ENCODE measurements at places on chromosomes 11 and 22.

DNA sequence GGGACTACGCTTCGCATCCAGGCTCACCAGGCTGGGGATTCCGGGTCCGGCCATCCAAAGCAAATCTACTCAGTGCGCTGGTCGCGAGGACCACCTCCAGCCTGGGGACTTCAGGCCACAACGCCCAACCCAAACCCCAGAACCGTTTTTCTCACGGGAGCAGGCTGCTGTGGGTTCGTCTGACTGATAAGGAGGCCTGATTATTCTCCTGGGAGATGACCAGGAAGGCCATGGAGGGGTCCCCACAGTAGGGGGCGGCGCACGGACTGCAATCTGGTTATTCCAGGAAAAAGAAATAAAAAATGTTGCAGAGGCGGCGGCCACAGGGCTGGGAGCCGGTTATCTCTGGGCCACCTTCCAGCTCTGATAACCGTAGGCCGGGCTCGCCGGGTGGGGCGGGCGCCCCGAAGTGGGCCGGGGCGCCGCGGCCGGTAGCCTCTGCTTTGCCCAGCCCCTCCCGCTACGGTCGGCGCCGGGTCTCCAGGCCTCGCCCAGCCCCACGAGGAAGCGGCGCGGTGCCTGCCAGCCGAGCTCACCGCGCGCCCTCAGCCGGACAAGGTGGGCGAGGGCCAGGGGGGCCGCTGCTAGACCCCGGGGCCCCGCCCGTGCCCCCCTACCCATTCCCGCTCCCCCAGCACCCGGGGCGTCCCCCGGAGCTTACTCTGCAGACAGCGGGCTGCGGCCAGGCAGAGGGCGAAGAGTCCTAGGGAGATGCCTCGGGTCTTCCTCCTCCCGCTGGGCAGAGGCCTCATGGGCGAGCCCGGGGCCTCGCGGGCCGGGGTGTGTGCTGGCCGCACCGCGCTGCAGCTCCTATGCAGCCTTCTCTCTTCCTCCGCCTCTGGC, 446 bp downstream of the VSTM5 start:
- DNase-seq = peak; percentile 49

DNA sequence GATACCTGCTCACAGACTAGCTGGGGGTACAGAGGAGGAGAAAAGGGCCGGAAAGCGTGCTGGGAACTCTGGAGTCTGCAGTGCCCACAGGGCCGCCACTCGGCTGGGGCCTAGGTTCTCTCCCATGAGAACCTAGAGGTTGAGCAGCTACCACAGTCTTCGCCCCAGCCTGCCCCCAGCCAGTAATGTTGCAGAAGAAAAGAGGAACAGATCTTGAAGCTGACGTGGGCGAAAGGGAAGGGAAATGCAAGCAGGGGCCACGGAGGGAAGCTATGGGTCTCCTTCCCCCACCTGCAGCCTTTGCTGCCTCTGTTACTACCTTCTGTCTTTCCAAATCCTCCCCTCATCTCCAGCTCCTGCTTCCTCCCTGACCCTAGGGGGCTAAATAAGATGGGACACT, 28.8 kb upstream of the P2RY2 start:
- DNase-seq = no peak

DNA sequence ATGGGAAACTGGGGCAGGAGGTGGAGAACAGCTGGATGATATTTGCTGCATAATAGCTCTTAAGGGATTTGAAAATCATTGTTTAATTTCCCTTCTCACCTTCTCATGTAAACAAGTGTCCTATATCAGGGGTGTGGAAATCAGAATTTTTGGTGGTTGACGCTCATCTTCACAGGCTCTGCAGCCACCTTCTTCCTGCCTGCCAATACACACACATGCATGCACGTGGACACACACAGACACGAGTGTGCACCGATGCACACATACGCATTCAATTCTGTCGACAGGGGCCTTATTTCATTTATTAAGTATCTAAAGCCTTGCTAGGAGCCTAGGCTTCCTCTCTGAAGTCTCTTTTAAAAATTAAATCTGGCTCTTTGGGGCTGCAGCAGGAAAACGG, 349.4 kb upstream of the NCAM1 start:
- no peak for DNase-seq

- DNase-seq = no peak
Observed at GRCh38 chr11:63262547-63262946, 19.1 kb upstream of the SLC22A25 start.

DNA sequence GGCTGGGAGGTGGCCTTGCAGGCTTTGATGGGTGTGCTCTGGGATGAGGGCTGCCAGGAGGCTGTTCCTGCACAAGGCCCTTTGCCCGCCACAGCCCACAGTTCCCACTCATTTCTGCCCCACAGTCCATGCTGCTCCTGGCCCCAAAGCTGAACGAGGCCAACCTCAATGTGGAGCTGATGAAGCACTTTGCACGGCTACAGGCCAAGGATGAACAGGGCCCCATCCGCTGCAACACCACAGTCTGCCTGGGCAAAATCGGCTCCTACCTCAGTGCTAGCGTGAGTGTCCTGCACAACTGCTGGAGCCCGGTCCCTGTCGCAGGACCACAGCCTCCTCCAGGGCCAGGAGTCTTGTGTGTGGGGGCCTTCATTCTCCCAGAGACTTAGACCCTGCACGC, 10.2 kb downstream of the SCYL1 start:
- no peak for DNase-seq

DNA sequence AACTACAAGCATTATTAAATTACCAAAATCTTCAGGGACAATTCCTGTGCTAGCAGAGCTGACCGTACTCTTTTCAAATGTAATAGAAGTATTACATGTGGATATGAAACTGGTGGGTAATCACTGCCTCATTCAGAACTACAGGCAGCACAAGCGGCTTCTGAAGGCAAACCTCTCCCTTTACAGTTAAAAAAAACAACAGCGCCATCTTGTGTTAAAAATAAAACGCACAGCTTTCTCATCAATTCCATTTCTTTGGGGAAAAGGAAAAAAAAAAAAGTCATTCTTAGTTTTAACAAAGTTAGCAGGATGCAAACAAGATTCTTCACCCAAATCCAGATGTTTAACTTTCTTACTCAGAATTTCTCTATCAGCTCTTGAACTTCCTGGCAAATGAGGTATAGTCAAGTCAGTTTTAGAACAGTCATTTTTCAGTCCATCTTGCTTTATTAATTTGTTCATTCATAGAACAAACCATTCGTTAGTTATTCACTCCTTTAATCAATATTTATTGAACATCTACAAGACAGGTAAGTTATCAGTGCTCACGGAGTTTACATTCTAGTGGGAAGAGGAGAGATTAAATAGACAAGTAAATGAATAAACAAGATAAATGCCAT, 331.8 kb upstream of the MPPED2 start:
- peak; percentile 64 for DNase-seq

DNA sequence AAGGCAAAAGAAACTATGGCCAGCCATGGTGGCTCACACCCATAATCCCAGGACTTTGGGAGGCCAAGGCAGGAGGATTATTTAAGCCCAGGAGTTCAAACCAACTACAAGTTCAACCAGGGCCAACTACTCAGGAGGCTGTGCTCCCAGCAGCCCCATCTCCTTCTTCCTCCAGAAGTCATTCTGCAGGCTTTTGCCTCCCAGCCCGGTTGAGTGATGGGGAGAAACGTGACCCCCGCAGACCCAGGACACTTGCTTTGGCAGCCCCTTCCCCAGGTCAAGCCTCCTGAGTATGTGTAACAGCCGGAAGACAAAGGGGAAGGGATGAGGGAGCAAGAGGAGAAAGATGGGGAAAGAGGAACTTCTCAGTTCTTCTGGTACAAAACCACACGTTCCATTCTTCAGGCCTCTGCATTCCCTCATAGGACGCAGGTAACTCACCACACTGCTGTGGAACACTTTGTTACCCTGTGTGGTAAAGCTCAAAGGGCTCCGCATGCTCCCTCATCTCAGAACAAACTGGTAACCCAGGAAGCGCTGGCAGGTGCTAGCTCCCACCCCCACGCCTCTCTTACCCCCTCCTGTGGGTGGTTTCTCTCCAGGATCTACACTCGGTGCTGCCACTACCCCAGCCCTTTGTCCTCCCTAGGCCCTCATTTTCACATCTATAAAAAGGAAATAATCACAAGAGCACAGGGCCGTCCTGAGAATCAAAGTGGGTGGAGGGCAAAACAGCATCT, 4.0 kb downstream of the SULT4A1 start:
- no peak for DNase-seq

- no peak for DNase-seq
Observed at GRCh38 chr11:28969832-28970231, 861.6 kb downstream of the METTL15 start.

GRCh38 chr11:13135385-13136271, 126.5 kb downstream of the RASSF10 start:
- peak; percentile 7 for DNase-seq

GRCh38 chr22:23110922-23111527, 30.8 kb downstream of the RSPH14 start:
- no peak for DNase-seq

GRCh38 chr11:111440416-111441205, 61.5 kb upstream of the POU2AF1 start:
- DNase-seq = no peak

DNA sequence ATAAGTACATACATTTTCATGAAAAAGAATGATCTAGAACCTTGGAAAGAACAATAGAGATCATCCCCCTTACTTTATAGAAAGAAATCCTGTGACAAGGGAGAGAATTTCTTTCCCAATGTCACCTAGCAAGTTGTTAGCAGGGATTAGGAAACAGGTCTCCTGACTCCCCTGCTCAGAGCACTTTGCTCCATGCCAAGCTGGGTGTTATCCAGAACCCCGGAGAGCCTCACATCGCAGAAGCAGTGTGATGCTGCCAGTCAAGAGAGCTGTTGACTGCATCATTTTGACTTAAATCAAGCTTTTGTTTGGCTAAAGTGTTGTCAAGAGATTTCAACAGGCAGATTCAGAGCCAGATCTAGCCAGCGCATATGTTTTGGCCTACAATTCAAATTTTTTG, 3.6 kb upstream of the RRAS2 start:
- DNase-seq = no peak

DNA sequence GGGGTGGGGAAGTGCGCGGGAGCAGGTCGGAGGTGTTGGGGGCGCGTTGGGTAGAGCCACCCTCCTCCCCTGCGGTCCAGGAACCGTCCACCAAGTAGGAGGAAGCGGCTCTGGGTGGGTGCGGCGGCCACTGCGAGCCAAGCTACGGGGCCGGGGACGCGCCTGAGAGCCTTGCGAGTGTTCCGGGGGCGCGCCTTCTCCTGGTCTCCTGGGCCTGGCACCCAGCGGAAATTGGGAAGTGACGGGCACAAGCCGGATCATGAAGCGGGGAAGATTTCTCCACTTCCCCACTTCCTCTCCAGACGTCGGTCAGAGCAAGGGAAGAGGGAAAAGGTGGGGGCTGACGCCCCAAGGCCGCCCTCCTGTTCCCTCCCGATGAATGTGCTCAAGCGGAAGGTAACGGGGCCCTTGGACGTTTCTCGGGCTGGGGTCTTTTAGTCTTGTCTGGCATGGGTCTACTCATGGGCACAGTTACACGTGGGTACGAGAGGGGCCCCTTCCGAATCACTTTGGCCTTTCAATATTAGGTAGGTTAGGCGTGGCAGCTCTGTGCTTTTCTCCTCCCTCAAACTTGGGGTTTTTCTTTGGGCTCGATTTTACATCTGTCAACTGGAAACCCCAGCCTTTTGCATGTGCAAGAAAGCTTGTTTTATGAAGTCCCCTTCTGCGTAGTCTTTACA, 865 bp downstream of the RBM14 start:
- DNase-seq = no peak

- DNase-seq = no peak
Observed at GRCh38 chr11:69617220-69617619, 23.7 kb upstream of the CCND1 start.

GRCh38 chr11:12284316-12285050, 92.9 kb upstream of the PARVA start:
- DNase-seq = no peak

GRCh38 chr11:125162743-125163142, 1.8 kb upstream of the PKNOX2 start:
- no peak for DNase-seq

DNA sequence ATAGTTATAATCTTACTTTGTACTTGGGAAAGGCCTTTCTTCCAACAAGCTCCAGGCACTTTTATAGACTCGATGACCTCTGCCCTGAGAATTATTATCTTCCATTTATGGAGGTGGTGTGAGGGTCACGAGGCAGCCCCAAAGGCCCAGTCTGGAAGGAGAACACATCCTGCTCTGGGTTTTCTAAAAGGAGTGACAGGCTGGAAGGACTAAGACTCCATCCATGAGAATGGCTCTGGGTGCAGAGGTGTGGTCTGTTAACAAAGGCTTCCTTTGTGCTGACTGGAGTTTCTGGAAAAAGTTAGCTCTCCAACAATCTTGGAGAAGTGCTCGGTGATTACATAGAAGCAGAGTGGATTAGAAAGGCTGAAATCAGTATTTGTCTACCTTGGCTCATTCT, 74.7 kb upstream of the SESN3 start:
- DNase-seq = no peak

DNA sequence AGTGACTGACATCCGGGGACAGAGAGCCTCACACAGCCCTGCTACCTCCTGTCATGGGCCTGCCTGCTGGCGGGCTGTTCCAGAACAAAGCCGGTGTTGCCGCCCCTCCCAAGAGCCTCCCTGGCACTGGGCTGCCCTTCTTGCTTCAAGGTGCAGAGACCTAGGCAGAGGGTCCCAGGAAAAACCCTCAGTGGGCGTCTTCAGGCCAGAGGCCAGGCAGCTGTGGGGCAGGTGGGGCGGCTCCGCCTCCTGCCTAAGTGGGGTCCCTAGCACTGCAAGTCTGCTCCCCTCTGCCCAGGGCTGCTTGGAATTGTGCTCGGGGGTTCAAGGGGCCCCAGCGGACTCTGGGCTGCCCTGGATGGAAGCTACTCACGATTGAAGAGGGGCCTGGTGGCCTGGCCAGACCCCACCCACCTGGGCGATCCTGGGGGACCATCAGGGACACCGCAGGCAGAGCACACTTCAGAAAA, 20.4 kb upstream of the GNB1L start:
- no peak for DNase-seq

- no peak for DNase-seq
Observed at GRCh38 chr11:110338684-110339083, 42.3 kb upstream of the RDX start.

DNA sequence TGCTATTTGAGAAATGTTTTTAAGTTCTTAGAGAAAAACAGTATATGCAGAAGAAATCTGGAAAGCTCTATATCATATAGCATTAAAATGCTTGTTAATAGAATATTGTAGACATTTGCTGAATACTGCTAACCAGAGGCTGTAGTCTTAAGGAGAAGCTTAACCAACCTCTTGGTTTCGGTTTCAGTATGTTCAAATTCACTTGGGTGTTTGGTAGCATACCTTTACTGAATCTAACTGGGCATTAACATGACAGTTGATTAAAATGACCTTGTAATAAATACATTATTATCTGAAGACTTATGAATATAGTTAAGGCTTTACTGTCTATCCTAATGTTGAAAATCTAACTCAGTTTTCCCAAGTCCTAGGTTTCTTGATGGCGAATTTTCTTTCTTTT, 5.4 kb downstream of the PCF11 start:
- no peak for DNase-seq

GRCh38 chr11:17550450-17551346, 3.6 kb downstream of the OTOG start:
- no peak for DNase-seq
